ENCODE measurements at places on chromosomes 6 and 20.

DNA sequence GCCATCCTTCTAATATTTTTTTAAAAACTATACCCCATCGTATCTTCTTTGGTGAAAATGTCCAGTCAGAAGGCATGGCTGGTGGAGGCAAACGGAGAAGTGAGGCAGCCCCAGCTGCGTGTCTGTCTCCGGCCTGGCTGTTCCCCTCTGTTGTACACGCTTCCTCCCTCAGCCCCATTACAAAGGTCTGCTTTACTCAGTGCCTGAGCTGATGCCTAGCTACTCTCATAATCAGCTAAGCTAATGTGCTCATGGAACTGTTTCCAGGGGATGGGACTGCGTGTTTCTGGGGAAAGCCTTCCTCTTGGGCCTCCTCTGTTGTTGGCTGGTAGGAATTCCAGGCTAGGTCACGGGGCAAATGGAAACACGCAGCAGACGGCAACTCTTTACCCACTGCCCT, 67.3 kb downstream of the PPP1R3G start:
- no peak for DNase-seq

DNA sequence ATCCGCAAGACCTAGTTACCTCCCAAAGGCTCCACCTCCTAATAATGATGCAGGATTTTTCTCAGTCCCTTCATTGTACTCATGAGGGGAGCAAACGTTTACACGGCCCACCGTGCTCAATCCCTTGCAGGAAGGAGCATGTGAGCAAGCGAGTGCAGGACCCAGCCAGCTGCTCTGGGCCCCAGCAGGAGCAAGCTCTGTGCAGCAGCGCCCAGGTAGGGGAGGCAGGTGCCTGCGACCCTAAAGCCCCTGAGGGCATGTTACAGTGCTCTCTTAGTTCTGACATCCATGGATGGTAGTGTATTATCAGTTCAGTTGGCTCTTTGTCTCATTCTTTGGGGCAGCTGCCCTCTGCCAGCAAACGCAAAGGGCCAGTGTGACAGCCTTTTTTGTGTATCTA, 143.4 kb downstream of the TBXT start:
- no peak for DNase-seq

DNA sequence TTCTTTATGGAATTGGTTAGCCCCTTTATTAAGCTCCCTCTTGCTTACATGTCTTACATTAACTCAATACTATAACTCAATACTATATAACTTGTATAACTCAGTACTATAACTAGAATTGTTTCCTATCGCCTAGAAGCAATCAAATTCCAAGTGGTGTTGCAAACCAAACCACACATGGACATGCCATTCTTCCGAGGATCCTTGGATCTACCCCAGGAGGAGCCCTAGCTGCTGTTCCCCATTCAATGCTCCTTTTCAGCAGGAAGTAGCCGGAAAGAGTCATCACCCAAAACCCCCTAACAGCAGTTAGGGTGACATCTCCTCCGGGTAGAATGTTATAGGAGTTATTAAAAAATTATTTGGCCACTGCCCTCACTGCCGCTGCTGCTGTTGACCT, 40.5 kb downstream of the PLN start:
- DNase-seq = no peak

- DNase-seq = no peak
These were observed 82.2 kb downstream of the RIN2 start for GRCh38 chr20:19840111-19840710.

GRCh38 chr6:3794092-3794491, 42.6 kb upstream of the PXDC1 start:
- no peak for DNase-seq

DNA sequence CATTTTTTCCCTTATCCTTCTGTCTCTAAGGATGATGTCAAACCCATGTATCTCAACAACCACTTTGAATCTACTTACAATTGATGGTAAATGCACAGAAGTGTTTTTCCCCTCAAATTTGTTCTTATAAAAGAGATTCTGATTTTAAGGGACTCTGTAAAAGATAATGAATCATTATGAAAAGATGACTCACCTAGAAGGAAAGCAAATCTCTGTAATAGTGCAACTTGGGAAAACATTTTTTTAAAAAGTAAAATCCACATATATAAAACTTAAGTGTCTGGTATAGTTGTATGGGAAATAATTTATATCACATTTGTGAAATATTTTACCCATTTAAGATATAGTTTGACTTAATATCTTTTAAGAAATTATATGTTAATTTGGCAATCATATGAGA, 137.0 kb downstream of the TINAG start:
- no peak for DNase-seq

- DNase-seq = peak; percentile 82
These were observed 6.8 kb upstream of the ADTRP start for GRCh38 chr6:11785415-11785773.
